Hematopoietic multipotent progenitor cell (in vitro differentiated cells): ENCODE measurements at places on chromosomes 12 and 14. TPM values are rescaled to one million over a fixed set of nuclear protein-coding genes. Genes with fewer than 3 reads are reported as not detected.

- DNase-seq, result peak; percentile 56
Observed at GRCh38 chr14:74875941-74876913, at the start of gene PROX2. TSS of gene PROX2 (minus strand) at chr14:74876145. CDS start at chr14:74863834, 12,311 bp downstream.

ATP2B1 gene
- 36.9 TPM for total RNA-seq

- DNase-seq, result no peak
Observed at GRCh38 chr14:24713404-24713803, 79.4 kb upstream of the GZMB start.

DNA sequence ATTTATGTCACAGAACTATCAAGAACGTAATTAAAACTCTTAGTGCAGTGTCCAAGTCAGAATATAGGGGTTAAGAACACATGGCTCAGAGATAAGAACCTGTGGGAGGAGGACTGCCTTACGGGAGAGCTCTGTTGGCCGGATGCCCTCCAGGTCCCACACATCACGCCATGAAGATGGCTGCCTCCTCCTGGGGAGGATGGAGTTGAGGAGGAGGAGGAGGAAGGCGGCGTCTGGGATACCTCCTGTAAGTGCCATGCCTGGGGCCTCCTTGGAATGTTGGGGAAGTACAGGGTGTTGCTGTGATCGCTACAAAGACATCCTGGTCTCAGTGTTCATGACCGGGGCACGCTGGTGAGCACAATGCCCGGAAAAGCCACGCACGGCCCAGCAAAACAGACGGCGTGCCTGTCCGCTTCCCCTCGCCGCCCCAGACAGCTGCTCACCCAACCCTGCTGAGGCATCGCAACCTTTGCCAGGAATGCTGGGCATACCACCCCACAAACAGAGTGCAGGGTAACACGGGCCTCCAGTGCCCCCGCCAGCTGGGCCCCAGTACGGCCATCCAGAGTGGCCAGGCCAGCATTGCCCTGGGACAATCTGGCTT lies 28.7 kb upstream of the CD9 start:
- DNase-seq, result no peak

- no peak for DNase-seq
Observed at GRCh38 chr12:131159660-131160059, 206.0 kb downstream of the ADGRD1 start.

GRCh38 chr12:31007153-31007495 lies 66.5 kb upstream of the DDX11 start:
- DNase-seq, result no peak

- no peak for DNase-seq
Observed at GRCh38 chr12:88247241-88247643, 105.1 kb downstream of the TMTC3 start.

PROX2 gene
- total RNA-seq, result 0.27 TPM
